ENCODE measurements at places on chromosomes 7 and 10. TPM values are rescaled to one million over a fixed set of nuclear protein-coding genes. Genes with fewer than 3 reads are reported as not detected.

- no peak overlapping the region for H3K4me3 ChIP-seq
- no peaks in the 10 kb centered on the region for H3K36me3 ChIP-seq
- H3K4me1 ChIP-seq: peaks cover 3% of the 10 kb centered on the region
- no peak overlapping the region for H3K27ac ChIP-seq
These were observed 138.1 kb upstream of the UNC5B start for GRCh38 chr10:71074176-71074755.

DNA sequence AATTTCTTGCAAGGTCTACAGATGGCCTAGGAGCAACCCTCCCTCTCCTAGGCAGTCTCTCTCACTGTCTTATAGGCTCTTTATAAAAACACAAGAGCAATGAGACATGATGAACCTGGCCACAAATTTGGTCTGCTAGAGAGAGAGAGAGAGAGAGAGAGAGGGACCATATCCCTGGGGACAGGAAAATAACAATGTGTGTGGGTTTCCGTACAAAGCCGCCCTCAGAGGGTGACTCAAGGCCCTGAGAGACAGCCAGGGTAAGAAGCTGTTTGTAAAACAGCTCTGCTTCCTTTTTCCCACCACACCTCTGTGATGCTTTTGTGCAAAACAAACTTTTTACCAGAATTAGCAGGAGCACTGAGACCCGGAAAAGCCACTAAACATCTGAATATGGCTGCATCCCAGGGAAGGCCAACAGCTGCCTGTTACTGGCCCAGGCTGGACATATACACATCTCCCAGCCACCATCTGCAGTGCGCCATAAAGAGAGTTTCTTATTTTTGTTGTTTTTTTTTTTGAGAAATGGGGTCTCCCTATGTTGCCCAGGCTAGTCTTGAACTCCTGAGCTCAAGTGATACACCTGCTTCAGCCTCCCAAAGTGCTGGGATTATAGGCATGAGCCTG lies 18.4 kb downstream of the GIMAP5 start:
- H3K4me1 ChIP-seq: no peaks in the 10 kb centered on the region
- no peaks in the 10 kb centered on the region for H3K36me3 ChIP-seq
- H3K27me3 ChIP-seq: no peaks in the 10 kb centered on the region
- H3K4me3 ChIP-seq: no peak overlapping the region
- no peak overlapping the region for H3K27ac ChIP-seq
- DNase-seq: no peak

GRCh38 chr7:13743226-13743625 lies 246.2 kb downstream of the ETV1 start:
- H3K27me3 ChIP-seq: no peaks in the 10 kb centered on the region
- H3K36me3 ChIP-seq: no peaks in the 10 kb centered on the region
- H3K27ac ChIP-seq: no peak overlapping the region
- no peak overlapping the region for H3K4me3 ChIP-seq

GRCh38 chr10:4426866-4427265 lies 399.1 kb upstream of the AKR1E2 start:
- no peaks in the 10 kb centered on the region for H3K4me1 ChIP-seq
- H3K4me3 ChIP-seq: no peak overlapping the region
- no peak overlapping the region for H3K27ac ChIP-seq
- H3K36me3 ChIP-seq: no peaks in the 10 kb centered on the region

DNA sequence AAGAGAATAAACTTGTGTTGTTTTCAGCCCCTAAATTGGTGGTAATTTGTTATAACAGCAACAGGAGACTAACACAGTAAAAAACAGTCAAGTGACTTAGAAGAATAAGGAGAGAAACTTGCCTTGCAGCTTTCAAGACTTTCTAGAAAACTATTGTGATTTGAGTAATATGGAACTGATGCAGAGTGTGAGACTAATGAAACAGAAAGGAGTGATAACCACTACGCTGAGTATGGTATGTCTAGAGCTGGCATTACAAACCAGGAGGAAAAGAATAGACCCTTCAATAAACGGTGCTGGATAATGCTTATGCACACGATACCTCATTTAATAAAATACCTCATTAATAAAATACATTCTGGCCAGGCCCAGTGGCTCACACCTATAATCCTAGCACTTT lies 99.9 kb downstream of the CREM start:
- no peaks in the 10 kb centered on the region for H3K27me3 ChIP-seq
- no peak for DNase-seq
- no peaks in the 10 kb centered on the region for H3K36me3 ChIP-seq
- no peak overlapping the region for H3K27ac ChIP-seq

GRCh38 chr10:8242295-8242872 lies 187.9 kb downstream of the GATA3 start:
- H3K4me3 ChIP-seq: no peak overlapping the region
- no peaks in the 10 kb centered on the region for H3K36me3 ChIP-seq
- no peak overlapping the region for H3K27ac ChIP-seq
- no peak for DNase-seq

- H3K36me3 ChIP-seq: no peaks in the 10 kb centered on the region
- H3K4me3 ChIP-seq: no peak overlapping the region
- no peak for DNase-seq
- peaks cover 6% of the 10 kb centered on the region for H3K27me3 ChIP-seq
These were observed 544.4 kb downstream of the DNAJB6 start for GRCh38 chr7:157881048-157881771.

DNA sequence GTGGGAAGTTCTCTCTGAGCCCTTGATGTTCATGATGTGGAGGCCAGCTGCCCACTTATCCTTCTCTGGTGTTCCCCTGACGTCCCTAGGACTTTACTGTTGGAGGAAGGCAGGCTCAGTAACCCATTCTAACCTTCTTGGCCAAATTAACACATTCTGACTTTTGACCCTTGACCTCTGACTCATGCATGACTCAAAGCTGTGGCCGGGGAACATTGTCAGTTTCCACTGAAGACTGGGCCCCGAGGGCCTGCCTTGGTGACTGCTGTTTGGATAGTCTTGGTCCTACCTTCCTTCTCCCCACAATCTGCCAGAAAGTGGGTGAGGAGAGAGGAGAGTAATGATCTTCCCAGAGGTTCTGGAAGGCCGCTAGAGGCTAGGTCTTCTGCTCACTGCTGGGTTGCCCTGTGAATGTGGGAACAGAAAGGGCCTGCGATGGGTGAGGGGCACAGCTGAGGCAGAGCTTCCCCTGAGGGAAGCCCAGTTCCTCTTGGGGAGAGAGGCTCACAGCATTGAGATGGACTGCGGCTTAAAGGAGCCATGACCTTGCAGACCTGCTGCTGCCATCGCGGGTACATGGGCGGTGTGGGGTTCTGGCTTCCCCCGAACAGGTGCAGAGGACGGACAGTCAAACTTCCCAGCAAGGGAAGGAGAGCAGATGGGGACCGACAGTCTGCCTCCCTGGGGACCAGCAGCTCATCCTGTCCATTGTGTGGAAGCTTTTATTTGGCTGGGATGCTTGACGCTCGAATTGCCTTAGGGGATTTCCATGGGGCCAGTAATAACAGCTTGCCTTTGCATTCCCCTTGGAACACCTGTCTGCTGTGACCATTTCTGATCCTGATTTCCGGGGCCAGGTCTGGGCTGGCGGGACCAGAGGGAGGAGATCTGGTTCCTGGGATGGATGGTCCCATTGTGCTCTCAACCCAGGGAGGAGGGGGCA lies 43.8 kb downstream of the ADAMTS14 start:
- no peak overlapping the region for H3K4me3 ChIP-seq
- no peak for DNase-seq
- no peaks in the 10 kb centered on the region for H3K27me3 ChIP-seq
- H3K36me3 ChIP-seq: no peaks in the 10 kb centered on the region
- H3K4me1 ChIP-seq: no peaks in the 10 kb centered on the region

ARPC1A gene
- total RNA-seq: 117 TPM

DAGLB gene
- 15.4 TPM for total RNA-seq

ASIC3 gene
- 3.3 TPM for total RNA-seq

HECW1 gene
- 0.48 TPM for total RNA-seq
